ENCODE measurements at places on chromosomes 1 and 21.

DNA sequence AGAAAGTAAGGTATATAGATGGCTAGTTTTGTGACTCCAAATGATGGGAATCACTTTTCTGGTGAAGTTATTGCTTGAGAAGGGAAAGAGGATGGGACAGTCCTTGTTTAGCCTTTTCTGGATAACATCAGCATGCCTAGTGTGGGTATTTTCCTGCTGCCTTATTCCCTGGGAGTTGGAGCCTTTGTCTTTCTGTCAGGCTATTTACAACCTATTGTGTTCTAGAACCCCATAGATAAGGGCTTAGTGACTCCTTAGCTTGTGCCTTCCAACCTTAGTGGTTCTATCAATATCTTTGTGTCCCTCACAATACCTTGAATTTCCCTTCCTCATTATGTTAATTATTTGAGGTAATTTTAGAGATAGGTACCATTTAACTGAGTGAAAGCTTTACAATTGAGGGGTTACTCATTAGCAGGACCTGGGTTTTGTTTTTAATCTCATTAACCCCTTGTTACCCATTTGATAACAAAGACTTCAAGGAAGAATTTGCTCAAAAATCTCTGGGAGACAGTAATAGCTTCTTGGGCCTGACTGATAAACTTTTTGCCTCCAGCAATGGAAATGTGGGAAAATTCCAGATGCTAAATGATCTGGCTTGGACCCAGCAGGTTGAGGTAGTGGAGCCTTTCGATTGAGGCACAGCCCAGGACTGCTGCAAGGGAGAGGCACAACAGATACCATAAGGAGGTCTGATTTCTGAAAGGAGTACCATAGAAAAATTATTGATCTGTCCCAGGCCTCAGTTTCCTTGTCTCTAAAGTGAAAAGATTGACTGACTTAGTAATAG, 49.0 kb downstream of the CACHD1 start:
- DNase-seq: no peak

DNA sequence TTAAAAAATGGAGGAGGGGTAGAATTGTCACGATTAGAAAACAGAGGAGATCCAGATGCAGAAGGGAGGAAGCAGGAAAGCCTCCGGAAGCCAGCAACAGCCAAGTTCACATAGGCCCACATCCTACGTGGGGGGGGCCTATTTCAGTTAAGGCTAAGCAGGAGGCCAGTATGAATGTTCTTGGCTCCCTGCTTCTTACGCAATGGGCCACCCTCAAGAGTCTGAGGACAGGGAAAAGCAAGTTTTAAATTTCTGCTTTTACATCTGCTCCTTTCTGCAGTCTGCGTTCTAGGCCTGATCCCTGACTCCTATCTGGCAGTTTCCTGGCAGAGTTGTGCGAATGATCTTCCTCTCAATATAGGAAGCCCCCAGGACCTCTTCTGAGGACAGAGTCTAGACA, 30.6 kb downstream of the RABIF start:
- DNase-seq: no peak

GRCh38 chr1:86226204-86226603, 69.6 kb upstream of the COL24A1 start:
- no peak for DNase-seq

- DNase-seq: no peak
Observed at GRCh38 chr21:35488946-35489345, 439.8 kb upstream of the RUNX1 start.

GRCh38 chr1:183090391-183091006, 67.3 kb downstream of the LAMC1 start:
- DNase-seq: no peak
